ENCODE measurements at places on chromosomes 16 and 17.

- DNase-seq, result no peak
Observed at GRCh38 chr16:69600202-69600601, 34.4 kb downstream of the NFAT5 start.

GRCh38 chr16:52634104-52634503 is 87.2 kb upstream of the TOX3 start:
- no peak for DNase-seq

DNA sequence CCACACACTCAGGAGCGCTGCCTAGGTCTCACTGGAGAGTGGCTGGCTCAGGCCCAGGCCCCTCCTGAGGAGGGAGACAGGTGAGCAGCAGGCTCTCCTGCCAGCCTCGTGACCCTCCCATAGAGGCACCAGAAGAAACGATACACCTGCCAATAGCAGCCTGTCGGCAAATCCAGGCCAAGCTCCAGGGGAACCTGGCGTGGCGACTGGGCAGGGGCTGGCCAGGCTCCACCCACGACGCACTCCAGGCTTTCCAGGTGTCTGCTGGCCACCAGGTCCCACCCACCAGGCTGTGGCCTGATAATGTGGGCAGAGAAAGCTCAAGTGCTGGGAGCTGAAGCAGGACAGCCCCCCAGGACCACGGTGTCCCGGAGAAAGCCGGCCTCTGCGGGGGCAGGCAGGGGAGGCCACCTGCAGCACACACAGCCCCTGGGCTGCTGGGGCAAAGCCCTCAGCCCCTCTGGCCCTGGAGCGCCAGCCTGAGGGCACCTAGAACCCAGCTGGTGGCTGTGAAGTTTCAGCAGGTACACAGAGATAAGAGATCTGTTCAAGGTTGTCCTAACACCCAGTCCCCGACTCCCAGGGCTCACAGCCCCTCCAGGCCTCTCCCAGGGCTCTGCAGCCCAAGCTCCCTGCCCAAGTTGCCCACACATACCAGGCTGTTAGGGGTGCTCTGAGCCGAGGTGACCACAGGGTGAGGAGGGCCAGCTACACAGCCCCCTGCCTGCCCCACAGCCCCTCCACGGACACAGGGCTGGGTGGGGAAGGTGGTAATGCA is 2.4 kb downstream of the PGAP6 start:
- DNase-seq, result no peak

DNA sequence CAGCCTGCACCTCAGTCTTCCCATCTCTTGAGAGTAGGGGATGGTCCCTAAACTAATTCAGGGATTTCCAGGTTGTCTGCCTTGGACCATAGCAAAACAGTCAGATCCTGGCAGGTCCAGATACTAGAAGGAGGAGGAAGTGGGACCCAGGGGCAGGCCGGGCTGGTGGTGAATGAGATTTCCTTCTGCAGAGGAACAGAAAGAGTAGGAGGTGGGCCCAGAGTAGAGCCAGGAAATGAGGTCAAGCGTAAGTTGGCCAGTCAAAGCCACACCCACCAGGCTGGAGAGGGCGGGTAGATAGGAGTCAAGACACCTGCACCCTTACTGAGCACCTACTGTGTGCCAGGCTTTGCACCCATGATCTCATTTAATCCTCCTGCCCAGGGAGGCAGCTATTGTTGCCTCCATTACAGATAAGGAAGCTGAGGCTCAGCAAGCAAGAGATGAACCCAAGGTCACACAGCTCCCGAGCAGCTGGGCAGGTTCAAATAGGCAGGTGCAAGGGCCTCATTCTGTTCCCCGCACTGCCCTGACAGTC is 2.6 kb downstream of the CDH5 start:
- DNase-seq, result no peak

DNA sequence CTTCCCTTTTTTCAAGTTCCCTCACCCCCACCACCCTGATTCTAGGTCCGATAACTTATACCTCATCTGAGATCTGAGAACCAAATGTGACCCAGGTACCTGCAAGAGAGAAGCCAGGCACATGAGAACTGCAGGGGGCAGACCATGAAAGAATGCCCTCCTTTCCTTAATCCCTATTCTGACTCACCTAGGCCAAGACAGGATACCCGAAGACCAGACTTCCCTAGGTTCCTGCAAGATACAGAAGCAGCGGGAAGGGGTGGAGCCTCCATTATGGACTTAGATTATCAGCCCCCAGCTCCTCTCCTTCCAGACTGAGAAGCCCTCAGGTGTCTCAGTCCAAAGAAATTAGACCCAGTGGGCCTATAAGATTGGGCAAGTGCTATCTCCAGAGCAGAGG is 2.1 kb downstream of the KCNAB3 start:
- DNase-seq, result no peak

GRCh38 chr17:75289832-75290337 is 652 bp upstream of the SLC25A19 start:
- DNase-seq, result no peak

DNA sequence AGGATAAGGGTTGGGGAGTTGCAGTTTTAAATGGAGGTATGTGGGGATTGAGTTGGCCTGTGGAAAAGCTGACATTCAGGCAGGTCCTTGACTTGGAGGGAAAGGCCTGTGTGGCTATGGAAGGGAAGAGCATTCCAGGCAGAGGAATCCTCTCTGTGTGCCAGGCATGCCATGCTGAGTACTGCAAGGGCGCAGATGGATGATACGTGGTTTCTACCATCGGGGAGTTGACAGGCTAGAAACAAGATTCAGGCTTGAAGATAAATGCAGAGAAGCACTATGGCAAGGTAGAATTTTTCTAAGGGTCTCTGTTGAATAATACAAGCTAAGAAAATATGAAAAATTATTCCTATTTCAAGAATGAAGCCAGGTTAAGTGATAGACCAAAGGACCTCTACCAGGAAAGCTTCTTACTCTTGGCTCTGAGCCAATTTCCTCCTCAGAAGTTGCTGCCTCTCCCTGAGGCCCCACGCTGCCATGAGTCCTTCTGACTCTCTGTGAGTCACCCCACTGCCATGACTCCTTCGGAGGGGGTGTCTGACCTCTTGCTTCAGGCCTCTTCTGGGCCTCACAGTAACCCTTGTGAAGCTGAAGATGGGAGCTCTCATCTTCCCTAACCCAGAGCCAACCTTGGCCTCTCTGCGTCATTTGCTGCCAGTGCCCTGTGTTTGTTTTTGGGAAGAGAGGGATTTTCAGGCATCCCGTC is 75.8 kb downstream of the WNT3 start:
- no peak for DNase-seq

- DNase-seq, result no peak
Observed at GRCh38 chr17:13498184-13498583, 103.5 kb downstream of the HS3ST3A1 start.

GRCh38 chr16:89360760-89361435 is 129.5 kb downstream of the ANKRD11 start:
- DNase-seq, result no peak

DNA sequence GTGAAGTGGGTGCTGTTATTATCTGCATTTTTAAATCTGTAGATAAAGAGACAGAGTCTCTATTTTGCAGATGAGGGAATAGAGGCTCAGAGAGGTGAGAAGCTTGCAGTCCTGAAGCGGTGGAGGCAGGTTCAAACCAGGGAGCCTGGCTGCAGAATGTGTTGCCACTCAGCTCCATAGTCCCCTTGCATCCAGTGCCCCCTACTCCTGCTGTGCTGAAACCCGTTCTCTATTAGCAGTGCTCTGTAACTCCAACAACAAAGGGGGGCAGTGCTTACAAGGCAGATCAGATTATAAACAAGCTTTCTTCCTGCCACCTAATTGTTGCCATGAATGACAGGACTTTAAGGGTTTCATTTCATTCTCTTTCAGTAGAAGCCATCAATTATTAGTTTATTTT is 118.1 kb upstream of the CACNG3 start:
- DNase-seq, result no peak

GRCh38 chr17:2874189-2874686 is 78.0 kb downstream of the RAP1GAP2 start:
- no peak for DNase-seq

DNA sequence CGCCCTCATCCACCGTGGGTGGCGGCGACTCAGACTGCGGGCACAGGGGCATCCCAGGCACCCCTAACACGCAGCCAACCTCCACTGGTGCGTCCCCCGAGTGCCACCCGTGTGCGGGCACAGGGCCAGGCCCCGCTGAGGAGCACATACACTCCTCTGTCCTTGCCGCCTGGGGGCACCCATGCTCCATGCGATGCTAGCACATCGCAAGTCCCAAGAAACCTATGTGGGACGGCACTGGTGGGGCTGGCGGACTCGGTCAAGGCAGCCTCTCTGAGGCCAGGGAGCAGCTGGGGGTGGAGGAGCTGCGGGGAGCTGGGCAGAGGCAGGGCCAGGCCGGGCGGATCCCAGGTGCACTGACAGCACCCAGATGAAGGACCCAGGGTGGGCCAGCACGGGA is 4.0 kb downstream of the ZNF598 start:
- DNase-seq, result no peak

GRCh38 chr17:80272366-80272765 is 11.7 kb downstream of the RNF213 start:
- DNase-seq, result no peak

DNA sequence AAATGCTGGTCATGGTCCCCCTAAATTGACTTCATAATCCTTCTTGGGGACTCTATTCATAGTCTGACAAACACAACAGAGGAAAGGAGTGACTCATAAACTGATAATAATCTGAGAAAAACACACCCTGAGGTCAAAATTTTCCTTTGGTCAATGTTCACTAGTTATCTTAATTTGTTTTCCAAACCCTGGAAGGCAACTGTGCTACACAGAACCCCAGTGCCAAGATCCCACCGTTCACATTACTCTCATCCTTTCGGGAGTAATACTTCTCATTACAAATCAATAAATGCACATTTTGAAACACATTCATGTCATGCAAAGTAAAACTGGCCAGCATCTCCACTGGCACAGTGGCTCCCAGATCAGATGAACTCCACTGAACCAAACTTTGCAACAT is 23.2 kb downstream of the COIL start:
- no peak for DNase-seq

- DNase-seq, result no peak
Observed at GRCh38 chr17:78038748-78039288, 80.3 kb downstream of the TNRC6C start.

- no peak for DNase-seq
Observed at GRCh38 chr17:71503710-71504465, 616.9 kb upstream of the SOX9 start.

DNA sequence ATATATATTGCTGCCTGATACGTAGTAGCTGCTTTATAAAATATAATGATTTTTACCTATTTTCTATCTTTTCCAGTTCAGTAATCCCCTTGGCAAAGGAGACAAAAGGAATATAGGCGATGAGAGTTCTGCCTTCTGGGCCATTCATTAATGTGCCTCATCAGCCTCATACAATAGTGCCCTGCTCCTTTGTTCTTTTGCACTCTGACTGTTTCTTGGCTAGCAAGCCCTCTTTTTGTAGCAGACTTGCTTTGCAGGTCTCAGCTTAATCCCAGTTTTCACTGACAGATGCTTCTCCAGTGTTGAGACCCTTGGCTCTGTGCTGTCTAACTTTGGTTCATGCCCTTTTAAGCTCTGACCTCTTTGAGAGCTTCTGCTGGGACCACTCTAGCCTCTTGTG is 10.4 kb downstream of the HSD17B2 start:
- DNase-seq, result no peak

Data from hypothalamus (tissue), 51 donors.